Uterus (tissue), 4 donors: ENCODE measurements at places on chromosomes 6 and 20. TPM values are rescaled to one million over a fixed set of nuclear protein-coding genes. Genes with fewer than 3 reads are reported as not detected.
A peak's percentile ranks its signal among the peaks of the same experiment; 100 is the strongest.

GRCh38 chr20:57734754-57735153, 24.9 kb upstream of the PMEPA1 start:
- no peaks in the 10 kb centered on the region for H3K27me3 ChIP-seq
- DNase-seq: no peak

The OLIG3 gene
- not detected for total RNA-seq

GRCh38 chr20:42102000-42102399, 483.8 kb upstream of the CHD6 start:
- H3K4me1 ChIP-seq: no peaks in the 10 kb centered on the region
- no peak overlapping the region for H3K27ac ChIP-seq
- H3K4me3 ChIP-seq: no peak overlapping the region
- DNase-seq: no peak
- H3K27me3 ChIP-seq: no peaks in the 10 kb centered on the region

- no peaks in the 10 kb centered on the region for H3K27me3 ChIP-seq
- H3K27ac ChIP-seq: no peak overlapping the region
- H3K4me1 ChIP-seq: no peaks in the 10 kb centered on the region
- no peak overlapping the region for H3K4me3 ChIP-seq
- DNase-seq: no peak
Observed at GRCh38 chr6:16903470-16903869, 142.2 kb upstream of the ATXN1 start.

GRCh38 chr6:33028220-33028849, 18.9 kb upstream of the HLA-DOA start:
- H3K27ac ChIP-seq: no peak overlapping the region
- H3K36me3 ChIP-seq: no peaks in the 10 kb centered on the region
- no peaks in the 10 kb centered on the region for H3K4me1 ChIP-seq
- H3K27me3 ChIP-seq: no peaks in the 10 kb centered on the region
- no peak for DNase-seq

The DEFB118 gene
- not detected for total RNA-seq

DNA sequence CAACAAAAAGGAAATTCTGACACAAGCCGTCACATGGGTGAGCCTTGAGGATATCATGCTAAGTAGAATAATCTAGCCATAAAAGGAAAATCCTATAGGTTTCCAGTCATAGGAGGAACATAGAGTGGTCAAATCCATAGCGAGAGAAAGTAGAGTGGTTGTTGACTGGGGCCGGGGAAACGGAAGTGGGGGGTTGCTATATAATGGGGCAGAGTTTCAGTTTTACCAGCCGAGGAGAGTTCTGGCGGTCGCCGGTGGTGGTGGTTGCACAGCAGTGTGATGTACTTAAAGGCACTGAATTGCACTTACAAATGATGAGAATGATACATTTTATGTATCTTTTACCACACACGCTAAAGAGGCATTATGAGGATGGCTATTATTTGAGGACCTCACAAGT, 4.9 kb downstream of the GPR31 start:
- no peak for DNase-seq
- no peak overlapping the region for H3K27ac ChIP-seq
- no peaks in the 10 kb centered on the region for H3K27me3 ChIP-seq
- no peak overlapping the region for H3K4me3 ChIP-seq
- H3K4me1 ChIP-seq: no peaks in the 10 kb centered on the region

DNA sequence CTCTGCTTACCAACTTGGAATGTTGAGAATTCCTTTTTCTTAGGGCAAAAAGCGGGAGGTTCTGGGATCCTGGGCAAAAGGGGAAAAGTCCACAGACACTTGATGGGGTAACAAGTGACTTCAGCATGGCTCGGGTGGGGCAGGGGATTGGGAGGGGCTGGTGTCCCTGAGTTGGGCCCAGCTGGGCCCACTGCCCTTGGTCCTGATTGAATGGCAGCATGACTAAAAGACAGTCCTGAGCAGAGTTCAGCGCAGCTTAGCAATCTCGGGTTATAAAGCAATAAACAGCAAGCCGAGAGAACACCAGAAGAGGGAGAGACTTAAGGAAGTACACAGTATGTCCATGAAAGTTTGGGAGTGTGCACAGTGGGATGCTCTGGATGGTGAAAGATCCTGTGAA, 5.6 kb downstream of the PPP2R5D start:
- DNase-seq: no peak
- no peaks in the 10 kb centered on the region for H3K36me3 ChIP-seq
- H3K4me1 ChIP-seq: no peaks in the 10 kb centered on the region
- no peaks in the 10 kb centered on the region for H3K27me3 ChIP-seq

The NFS1 gene
- 14.6 TPM for total RNA-seq

The DPPA5 gene
- not detected for total RNA-seq

DNA sequence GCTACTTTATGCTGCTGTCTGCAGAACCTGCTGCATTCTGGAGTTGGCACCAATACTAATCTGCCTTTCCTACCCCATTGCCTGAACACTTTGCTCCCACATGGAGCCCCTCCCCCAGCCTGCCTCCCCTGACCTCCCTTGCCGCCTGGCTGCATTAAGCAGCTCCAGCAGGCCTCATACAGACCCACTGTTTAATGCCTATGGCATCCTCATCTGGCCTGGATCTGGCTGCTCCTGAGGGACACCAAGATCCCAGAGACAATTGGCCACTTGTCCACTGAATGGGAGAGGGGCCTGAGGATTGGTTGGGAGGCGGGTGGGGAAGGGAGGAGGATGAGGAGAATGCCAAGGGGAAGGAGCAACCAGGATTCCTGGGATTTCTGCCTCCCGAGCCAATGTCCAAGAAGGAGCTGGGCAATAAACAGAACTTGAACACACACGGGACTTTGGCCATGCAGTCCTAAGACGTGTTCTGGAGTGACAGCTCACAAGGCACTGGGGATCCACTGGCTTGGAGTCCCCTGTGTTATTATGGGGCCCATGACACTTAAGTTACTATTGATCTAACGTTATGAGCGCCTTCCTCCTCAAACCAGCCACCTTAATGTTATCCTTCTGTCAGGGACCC, 10.4 kb upstream of the KCNK5 start:
- H3K4me1 ChIP-seq: no peaks in the 10 kb centered on the region
- DNase-seq: no peak
- H3K4me3 ChIP-seq: no peak overlapping the region
- no peaks in the 10 kb centered on the region for H3K36me3 ChIP-seq
- no peaks in the 10 kb centered on the region for H3K27me3 ChIP-seq

GRCh38 chr6:150527100-150527499, 72.6 kb upstream of the PLEKHG1 start:
- H3K27me3 ChIP-seq: no peaks in the 10 kb centered on the region
- no peaks in the 10 kb centered on the region for H3K4me1 ChIP-seq
- peak; percentile 45 for DNase-seq
- H3K27ac ChIP-seq: no peak overlapping the region

The BEND6 gene
- 4.9 TPM for total RNA-seq

The OPRL1 gene
- total RNA-seq: 0.64 TPM

DNA sequence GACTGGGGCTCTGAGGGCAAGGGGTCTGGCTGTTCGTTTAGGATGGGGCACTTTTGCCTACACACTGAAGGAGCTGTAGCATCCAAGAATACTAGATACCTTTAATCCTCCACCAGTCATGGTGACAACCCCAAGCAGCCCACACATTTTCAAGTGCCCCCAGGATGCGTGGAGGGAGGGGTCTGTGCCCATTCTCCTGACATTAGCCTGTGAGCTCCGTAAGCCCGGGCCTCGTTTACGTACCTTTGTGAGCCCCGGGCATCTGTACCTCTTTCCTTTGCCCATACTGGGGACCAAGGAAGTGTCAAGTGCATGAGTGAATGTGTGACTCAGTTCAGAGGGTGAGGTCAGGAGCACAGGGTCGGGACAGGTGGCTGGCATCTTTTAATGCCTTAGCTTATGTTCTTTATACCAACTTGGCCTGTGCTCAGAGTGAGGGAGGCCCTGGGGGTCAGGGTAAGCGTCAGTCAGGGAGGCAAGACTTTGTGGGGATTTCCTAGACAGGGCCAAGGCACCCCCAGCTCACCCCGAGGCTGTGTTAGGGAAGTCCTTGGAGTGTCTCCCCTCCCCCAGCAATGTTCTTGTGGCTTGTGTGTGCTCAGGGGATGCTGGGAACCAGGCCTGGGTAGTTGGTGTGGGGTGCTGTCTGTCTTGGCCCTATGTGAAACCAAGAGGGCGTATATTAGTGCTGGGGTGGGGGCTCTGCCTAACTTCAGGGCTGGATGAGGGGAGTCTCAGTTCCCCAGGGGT, 12.9 kb downstream of the VEGFA start:
- no peaks in the 10 kb centered on the region for H3K36me3 ChIP-seq
- H3K27me3 ChIP-seq: no peaks in the 10 kb centered on the region

The TRIM15 gene
- not detected for total RNA-seq

DNA sequence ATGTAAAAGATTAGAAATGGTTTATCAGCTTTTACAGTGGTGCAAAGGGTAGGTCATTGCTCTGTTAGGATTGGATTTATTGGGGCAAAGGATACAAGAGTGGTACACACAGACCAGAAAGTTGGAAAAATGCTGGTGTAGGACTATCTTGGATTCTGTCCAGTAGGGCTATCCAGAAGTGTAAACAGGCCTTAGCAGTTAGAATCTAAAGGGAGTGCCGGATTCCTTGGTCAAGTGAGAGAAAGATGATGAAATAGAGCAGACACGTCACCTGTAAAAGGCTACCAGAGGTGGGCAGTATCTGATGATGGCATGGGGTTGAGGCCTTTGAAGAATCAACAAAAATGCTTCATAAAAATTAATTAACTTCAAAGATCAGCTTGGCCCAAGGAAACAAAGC, 975.9 kb downstream of the KIF16B start:
- H3K4me3 ChIP-seq: no peak overlapping the region
- H3K4me1 ChIP-seq: no peaks in the 10 kb centered on the region
- no peak overlapping the region for H3K27ac ChIP-seq
- no peaks in the 10 kb centered on the region for H3K27me3 ChIP-seq
- H3K36me3 ChIP-seq: no peaks in the 10 kb centered on the region

DNA sequence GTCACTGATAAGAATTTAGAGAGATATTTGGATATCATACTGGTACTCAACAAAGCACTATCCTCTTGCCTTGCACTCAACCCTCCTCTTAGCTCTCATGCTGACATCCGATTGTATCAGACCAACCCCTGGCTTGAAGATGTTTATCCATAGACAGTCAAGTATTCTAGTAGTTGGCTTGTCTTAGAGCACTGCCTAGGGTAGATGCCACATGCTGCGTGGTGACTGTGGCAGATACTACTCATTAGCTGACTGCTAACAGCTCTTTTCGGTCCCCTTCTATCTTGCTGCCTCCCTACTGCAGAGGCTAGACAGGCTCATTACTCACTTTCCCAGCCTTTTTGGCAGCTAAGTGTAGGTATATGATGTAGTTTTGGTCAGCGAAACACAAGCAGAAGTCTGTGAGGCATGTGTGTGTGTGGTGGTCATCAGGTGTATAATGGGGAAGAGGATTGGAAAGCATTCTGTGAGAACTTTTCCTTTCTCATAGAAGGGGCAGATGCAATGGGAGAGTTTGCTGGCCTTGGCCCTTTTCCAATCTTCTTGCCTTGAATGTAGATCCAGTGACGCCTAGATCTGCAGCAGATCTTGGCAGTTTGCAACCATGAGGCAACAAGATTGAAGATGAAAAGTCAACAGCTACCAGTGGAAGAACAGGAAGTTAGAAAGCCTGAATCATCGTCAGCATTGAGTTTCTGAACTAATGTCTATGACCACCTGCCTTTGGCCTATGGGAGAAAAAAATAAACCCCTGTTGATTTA, 4.4 kb upstream of the IFNGR1 start:
- DNase-seq: no peak
- no peak overlapping the region for H3K4me3 ChIP-seq
- H3K27ac ChIP-seq: no peak overlapping the region
- no peaks in the 10 kb centered on the region for H3K4me1 ChIP-seq
- no peaks in the 10 kb centered on the region for H3K36me3 ChIP-seq
- H3K27me3 ChIP-seq: no peaks in the 10 kb centered on the region

- no peaks in the 10 kb centered on the region for H3K36me3 ChIP-seq
- H3K27me3 ChIP-seq: no peaks in the 10 kb centered on the region
- no peak overlapping the region for H3K27ac ChIP-seq
- peaks cover 3% of the 10 kb centered on the region for H3K4me1 ChIP-seq
- H3K4me3 ChIP-seq: no peak overlapping the region
Observed at GRCh38 chr6:55176958-55177357, 2.6 kb downstream of the HCRTR2 start.

DNA sequence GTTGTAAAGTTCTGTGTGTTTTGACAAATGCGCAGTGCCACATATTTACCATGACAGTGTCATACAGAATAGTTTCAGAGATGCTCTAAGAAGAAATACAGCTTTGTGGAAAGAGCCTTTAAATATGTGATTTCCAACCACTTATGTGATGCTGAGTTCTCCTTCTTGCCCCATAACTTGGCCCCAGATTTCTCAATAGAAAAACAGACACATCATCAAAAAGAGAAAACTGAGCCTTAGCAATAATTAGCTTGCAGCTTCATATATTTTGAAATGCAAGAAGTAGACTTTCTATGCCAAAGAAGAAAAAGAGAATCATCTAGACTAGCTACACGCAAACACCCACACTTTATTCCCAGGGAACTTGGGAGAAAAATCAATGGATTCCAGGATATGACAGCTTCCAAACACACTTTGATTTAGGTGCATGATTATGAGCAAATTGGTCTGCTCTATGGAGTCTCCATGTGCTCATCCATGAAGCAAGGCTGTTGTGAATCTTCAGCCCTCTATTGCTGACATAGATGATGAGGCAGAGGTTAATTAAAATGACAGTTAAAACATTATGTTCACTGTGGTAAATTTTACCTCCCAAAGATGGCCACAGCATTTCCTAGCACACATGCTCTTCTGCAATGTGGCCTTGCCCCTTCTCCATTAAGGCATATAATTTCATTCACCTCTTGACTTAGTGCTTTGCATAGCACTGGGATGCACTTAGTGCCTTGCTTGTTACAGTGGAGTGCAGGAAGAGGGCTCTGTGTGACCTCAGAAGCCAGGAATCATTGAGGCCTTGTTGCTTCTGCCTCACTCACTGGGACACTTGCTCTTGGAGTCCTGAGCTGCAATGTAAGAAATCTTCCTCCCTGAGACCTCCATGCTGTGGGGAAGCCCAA, 174.6 kb downstream of the SYNDIG1 start:
- no peak overlapping the region for H3K27ac ChIP-seq

DNA sequence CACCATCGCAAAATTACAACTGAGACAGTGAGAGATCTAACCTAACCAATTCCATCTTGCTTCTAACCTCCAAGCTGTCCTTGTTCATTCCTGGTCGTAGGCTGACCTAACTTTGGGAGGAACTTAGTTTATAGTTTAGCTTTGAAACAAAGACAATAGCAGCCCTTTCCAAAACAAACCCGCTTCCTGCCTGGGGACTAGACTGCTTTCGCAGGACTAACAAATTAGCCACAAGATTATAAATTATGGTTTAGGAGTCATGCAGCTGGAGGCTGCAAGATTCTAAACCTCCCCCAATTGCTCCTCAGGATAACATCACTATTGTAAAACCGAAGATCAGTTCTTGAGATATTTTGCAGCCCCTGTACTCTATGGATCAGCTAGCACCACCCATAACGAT, 63.2 kb downstream of the TRIM27 start:
- no peaks in the 10 kb centered on the region for H3K36me3 ChIP-seq
- no peaks in the 10 kb centered on the region for H3K27me3 ChIP-seq
- no peak for DNase-seq
- H3K27ac ChIP-seq: no peak overlapping the region
- peaks cover 3% of the 10 kb centered on the region for H3K4me1 ChIP-seq

The RAET1L gene
- total RNA-seq: not detected

- H3K27ac ChIP-seq: no peak overlapping the region
- no peak for DNase-seq
- H3K4me3 ChIP-seq: no peak overlapping the region
- H3K4me1 ChIP-seq: no peaks in the 10 kb centered on the region
- H3K27me3 ChIP-seq: no peaks in the 10 kb centered on the region
Observed at GRCh38 chr6:101907356-101908217, 514.1 kb downstream of the GRIK2 start.
